ENCODE measurements at places on chromosomes 12 and 14.

DNA sequence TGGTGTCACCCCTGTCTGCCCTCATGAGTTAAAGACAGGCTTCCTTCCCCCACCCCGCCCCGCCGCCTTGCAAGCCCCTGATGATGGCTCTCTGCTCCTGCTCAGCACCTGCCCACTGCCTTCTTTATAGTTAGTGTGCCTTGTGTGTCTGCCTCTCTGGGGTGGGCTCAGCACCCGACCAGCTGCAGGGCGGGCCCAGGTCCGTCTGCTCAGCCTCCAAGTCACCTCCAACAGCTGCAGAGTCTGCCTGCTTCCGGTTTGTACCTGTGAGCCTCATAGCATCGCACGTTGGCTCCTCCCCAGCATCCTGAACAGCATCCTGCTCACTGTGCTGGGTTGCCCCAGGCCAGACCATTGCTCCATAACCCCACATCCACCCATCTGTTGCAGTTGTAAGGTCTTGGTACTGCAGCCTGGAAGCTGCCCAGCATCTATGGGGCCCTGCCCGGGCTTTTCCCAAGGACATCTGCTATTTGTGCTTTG is 3.5 kb downstream of the TGFB3 start:
- DNase-seq = no peak

GRCh38 chr12:120186654-120187053 is 7.9 kb downstream of the GCN1 start:
- DNase-seq = no peak

GRCh38 chr14:89702073-89702875 is 252.3 kb downstream of the EFCAB11 start:
- DNase-seq = no peak

GRCh38 chr12:62429457-62429856 is 37.2 kb upstream of the MON2 start:
- DNase-seq = no peak

GRCh38 chr12:81300454-81300853 is 222.6 kb downstream of the ACSS3 start:
- DNase-seq = no peak

DNA sequence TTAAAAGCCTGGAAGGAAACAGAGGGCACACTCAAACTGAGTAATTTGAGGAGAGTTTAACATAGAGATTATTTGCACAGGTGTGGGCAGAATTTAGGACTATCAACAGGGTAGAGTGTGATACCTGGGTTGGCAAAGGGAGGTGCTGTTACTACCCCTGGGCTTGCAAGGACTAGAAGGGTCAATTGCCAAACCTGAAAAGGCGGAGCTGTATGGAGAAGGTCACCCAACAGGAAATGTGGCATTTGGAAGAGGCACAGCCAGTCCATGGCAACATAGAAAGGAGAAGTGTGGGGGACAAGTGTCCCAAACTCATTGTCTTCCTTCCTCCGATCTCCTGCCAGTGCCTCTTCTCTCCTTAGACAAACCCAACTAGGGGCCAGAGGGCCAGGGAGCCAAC is 21.6 kb upstream of the MED13L start:
- no peak for DNase-seq
